ENCODE measurements at places on chromosomes 4 and X.

DNA sequence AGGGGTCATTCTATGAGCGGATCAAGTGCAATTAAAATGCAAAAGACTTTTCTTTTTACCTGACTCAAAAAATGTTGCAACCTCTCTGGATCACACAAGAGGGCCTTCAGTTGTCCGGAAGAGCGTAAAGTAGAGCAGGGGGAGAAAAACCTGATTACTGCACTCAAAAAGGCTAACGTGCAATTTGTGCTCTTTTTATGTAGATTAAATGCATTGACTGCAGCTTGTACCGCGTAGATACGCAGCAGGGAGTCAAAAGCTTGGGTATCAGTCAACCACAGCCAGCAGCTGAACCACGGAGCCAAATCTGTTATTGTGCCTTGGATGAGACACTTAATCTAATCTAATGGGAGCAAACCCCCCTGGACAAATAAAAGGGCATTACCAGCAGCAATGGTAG is 107.3 kb upstream of the RAI2 start:
- DNase-seq: no peak

GRCh38 chrX:30930679-30931078 is 41.6 kb upstream of the TAB3 start:
- no peak for DNase-seq

DNA sequence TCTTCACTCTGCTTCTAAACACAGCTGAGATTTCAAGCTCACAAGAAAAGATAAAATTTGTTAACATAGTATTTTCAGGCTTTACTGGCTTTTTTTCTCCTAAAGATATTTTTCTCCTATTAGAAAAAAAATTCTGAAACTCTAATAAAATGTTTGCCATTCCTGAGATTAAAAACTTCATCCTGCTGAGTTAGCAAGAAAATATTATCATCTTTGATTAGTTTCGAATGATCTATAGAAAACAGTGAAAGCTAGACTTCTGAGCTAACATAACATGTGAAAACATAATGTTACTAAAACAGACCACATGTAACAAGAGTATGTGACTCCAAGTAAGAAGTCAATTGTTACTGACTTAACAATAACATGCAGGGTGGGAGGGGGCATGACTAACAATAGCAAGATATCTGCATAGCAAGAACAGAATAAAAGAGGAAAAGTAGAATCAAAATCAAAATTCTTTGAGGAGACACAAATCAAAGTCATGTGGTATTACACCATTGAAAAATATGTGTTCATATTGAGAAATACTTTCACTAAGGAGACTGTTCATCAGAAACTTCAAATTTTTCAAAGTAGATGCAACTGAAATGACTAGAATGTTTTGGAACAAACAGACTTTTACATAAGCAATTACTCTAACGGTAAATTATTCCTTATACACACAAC is 14.5 kb downstream of the TBCK start:
- DNase-seq: no peak

DNA sequence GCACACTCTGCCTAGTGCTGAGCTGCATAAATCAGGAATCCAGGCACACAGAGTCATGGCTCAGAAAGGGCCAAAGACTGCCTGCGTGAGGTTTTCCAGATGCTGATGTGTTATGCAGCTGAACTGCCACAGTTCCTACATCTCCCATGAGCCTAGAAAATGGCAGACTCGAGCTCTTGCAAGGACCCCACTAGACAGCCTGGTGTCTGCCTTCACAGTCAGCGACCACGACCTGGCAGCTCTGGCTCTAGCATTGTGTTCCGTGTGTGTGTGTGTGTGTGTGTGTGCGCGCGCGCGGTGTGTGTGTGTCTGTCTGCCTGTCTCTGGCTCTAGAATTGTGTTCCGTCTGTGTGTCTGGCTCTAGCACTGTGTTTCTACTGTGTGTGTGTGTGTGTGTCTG is 203.6 kb upstream of the AGTR2 start:
- DNase-seq: no peak

DNA sequence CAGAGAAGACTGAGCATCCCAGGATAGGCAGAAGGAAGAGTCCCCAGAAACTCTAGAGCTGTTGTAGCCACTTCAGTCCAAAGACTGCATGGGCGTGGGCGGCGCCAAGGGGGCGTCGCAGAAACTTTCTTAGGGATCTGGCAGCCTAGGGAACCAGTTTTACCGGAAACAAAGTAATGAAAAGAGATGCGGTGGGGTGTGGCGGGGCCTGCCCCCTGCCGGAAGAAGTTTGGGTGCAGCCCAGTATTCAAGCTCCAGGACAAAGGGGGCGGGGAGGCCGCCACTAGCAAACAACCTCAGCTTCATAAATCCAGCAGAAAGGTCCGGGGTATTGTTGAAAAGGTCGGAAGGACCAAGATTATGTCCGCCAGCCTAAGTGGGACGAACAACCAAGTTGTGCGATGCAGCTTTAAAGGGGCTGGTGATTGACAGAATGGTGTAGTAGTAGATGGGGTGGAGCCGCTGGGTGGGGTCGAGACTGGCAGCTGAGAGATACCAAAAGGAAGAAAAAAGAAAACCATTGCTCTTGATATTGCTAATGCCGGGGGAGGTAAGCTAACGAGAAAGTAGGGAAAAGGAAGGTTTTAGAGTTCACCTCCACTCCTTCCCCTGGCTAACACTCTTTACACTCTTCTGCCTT is 190.5 kb downstream of the RRAGB start:
- DNase-seq: peak; percentile 5

DNA sequence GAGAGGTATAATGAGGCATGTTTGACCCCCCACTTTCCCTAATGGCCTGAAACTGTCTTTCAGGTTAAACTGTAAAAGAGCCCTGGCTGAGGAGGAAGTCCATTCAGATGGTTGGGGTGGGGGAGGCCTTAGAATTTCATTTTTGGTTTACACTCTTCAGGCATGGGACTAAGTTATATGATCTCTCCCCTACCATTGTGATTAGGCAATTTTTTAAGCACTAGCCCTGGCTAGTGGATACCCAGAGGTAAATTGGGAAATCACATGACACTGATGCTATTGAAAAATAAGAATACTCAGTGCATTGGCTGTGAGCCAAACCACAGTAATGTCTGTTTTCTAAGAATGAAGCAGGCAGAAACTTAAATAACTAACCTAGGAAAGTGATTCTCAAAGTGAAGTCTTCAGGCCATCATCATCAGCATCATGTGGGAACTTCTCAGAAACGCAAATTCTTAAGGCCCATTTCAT is 149.7 kb downstream of the RRAGB start:
- DNase-seq: no peak

GRCh38 chrX:68536884-68537283 is 38.0 kb downstream of the YIPF6 start:
- no peak for DNase-seq

DNA sequence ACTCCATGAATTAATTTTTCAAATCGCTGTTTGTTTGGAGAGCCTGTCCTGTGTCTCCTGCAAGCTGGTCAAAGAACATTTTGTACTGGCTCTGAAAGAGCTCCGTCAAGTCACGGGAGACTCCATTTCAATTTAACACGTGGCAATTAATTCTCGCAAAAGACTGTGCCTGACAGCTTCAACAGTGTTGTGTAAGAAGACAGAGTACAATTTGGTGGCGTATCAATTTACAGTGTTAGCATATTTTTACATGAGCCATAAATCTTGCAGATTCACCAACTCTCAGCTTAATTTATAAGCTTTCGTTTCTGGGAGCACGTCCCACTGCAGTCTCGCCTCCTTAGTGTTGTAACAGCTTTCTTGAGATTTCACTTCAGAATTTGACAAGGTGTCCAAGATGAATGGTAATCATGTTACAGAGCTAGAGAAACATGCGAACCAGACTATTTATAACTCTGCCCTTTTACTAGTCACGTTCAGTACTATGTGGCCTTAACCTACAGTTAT is 70.8 kb downstream of the RWDD4 start:
- DNase-seq: no peak

GRCh38 chr4:100278567-100278966 is 88.3 kb upstream of the DDIT4L start:
- no peak for DNase-seq

Data from stimulated activated CD8-positive, alpha-beta memory T cell treated with anti-CD3 and anti-CD28 coated beads, Interleukin-15, amount 100 ng/mL, for 24 hours (primary cell).